Keratinocyte (primary cell): ENCODE measurements at places on chromosomes 2 and 18.

- DNase-seq = no peak
Measured at GRCh38 chr2:187138265-187138664, 289.3 kb upstream of the ZSWIM2 start.

DNA sequence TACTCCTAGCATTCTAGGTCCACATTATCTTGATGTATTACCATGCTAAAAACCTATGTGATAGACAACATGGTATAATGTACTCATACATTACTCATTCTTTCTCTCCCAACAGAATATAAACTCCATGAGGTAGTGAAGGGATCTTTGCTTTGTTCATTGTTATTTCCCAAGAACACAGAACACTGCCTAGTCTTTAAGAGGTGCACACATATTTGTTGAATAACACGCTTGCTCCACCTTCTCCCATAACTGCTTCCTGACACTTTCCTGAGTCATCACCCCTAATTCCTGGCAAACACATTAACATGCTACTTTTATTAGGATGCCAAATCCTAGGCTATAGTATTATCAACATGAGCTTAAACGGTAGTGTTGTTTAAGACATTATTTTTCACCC is 41.3 kb downstream of the REV1 start:
- peak; percentile 77 for DNase-seq

DNA sequence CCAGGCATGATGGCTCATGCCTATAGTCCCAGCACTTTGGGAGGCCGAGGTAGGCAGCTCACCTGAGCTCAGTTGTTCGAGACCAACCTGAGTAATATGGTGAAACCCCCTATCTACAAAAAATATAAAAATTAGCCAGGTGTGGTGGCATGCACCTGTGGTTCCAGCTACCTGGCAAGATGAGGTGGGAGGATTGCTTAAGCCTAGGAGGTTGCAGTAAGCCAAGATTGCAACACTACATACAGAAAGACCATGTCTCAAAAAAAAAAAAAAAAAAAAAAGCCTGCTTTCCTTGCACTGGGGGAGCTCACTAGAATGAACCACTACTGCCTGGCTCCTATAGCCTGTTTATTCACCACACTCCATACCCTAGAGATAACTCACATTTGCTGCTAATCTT is 7.4 kb upstream of the MAT2A start:
- no peak for DNase-seq

DNA sequence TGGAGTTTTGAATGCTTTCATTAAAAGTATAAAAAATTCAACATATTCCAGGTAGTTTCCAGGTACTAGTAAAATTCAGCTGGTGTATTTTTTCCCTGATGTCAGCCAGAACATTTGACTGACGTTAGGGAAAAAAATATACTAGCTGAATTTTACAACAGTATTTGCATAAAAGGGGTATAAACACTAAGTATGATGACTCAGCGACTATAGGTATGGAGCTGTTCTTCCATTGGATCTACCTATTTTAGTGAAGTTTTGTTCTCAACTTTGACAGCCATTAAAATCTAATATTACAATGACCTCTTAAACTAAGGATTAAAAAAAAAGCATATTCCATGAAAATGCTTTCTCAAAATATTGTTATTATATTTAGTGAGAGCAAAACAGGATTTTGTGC is 155.9 kb downstream of the FSHR start:
- DNase-seq = no peak
